Activated CD4-positive, alpha-beta T cell treated with anti-CD3 and anti-CD28 coated beads, Interleukin-2, amount 50 U/mL, for 1 hour (primary cell): ENCODE measurements at places on chromosomes 1 and 21.
A peak's percentile ranks its signal among the peaks of the same experiment; 100 is the strongest.

GRCh38 chr1:81733480-81733879 lies 67.3 kb upstream of the ADGRL2 start:
- DNase-seq = no peak

GRCh38 chr1:244271004-244271403 lies 180.7 kb downstream of the ADSS2 start:
- DNase-seq = no peak

DNA sequence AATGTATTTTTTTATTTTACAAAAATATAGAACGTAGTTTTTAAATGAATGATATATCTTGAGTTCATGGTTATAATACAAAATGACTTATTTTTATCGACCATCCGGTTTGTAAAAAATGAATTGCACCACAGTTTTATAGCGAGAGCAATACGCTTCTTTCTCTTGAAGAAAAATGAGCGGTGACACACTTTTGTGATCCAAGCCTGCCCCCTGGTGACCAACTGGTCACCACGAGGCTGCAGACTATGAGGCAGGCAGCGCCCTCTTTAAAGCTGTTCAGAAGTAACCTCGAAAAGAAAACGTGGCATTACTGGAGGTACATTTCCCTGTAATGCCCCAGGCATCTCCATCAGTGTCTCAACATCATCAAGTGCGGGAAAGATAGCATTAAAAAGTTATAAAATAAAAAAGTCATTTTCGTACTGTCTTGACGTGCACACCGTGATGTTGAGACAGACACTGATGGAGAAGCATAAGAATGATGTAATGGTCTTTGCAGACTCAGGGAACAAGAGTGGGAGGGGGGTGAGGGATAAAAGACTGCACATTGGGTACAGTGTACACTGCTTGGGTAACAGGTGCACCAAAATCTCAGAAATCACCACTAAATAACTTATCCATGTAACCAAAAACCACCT lies 734.2 kb upstream of the ADAMTS5 start:
- DNase-seq = peak; percentile 41

DNA sequence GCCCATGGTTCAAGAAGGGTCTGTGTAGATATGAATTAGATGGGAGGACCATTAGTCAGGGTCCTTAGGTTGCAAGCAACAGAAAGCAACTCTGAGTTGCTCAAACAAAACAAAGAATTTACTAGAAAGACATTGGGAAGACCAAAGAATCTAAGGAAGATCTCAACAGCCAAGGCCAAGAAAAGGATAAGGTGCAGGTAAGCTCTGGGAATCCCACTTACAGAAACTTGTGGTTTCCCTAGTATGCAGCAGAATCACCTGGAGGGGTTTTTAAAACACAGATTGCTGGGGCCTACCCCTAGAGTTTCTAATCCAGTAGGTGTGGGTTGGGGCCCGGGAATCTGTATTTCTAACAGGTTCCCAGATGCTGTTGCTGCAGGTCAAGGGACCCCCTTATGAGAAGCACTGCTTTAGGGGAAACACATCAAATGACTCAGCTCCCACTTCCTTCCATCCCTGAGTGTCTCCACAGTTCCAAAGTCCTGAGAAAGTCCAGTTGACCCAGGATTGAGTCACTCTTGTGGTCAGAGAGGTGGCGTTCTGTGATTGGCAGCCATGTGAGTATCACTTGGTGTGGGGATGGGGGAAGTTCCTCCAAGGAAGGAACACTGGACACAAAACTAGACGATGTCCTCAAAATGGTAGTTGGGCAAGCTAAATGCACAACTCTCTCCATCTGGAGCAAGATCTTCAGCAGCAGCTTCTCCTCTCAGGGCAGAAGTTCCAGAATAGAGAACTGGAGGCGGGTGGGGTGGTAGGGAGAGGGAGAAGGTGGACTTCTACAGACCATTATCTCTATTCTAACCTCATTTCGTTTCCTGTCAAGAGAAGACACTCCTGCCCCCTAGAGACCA lies 24.2 kb upstream of the EYA3 start:
- no peak for DNase-seq

GRCh38 chr1:204615881-204616280 lies 69.7 kb downstream of the LRRN2 start:
- DNase-seq = no peak

GRCh38 chr1:3315399-3316339 lies 138.8 kb upstream of the ARHGEF16 start:
- DNase-seq = no peak

DNA sequence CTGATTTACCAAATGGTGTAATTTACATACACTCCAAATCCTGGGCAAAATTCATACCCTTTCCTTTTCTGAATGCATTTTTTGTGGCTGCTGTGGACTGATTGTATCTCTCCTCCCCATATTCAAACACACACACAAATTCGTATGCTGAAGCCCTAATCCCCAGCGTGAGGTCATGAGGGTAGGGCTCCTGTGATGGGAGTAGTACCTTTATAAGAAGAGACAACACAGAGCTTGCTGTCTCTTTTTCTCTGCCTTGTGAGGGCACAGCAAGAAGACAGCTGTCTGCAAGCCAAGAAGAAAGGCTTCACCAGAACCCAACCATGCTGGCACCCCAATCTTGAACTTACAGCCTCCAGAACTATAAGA lies 24.4 kb downstream of the DUSP10 start:
- no peak for DNase-seq
